Left cardiac atrium (tissue), 4 donors: ENCODE measurements at places on chromosomes 5 and 9. TPM values are rescaled to one million over a fixed set of nuclear protein-coding genes. Genes with fewer than 3 reads are reported as not detected.
A peak's percentile ranks its signal among the peaks of the same experiment; 100 is the strongest.

Gene PFN3
- total RNA-seq, result not detected

Gene RIC1
- total RNA-seq, result 10.9 TPM

Gene IL3
- not detected for total RNA-seq

Gene C9orf50
- not detected for total RNA-seq

GRCh38 chr5:158940977-158941376 lies 158.7 kb downstream of the EBF1 start:
- DNase-seq, result no peak

GRCh38 chr5:74156728-74157383 lies 483.7 kb downstream of the ENC1 start:
- DNase-seq, result no peak

DNA sequence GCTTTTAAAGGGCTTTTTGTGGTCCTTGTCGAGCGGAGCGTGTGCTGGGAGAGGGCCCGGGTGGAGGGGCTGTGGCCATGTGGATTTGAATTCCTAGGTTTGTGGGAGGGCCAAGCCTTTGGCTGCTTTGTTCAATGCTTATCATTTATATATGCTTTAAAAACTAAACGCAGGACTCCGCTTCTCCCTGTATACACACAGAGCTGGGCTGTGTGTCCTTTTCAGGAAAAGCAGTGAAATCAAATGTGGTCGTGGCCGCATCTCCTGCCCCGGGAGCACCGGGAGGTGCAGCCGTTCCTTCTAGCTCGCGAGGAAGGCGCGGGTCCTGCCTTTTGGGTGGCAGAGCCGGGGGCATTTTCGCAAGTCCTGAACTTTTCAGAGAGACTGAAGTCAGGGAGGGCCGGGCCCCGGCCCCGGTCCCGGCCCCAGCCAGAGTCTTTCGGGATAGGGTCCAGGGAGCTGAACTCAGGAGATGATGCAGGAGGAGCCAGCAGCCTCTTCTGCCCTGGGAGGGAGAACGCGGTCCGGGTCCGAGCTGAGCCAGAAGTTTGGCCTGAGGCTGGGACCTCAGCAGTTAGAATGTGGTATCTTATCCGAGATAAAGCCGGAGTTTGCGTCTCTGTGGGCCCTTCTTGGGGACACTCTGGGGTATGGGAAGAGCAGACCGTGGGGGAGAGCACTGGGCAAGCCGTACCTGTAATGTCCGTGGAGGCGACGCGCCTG lies 158.8 kb downstream of the C9orf152 start:
- peak; percentile 38 for DNase-seq

DNA sequence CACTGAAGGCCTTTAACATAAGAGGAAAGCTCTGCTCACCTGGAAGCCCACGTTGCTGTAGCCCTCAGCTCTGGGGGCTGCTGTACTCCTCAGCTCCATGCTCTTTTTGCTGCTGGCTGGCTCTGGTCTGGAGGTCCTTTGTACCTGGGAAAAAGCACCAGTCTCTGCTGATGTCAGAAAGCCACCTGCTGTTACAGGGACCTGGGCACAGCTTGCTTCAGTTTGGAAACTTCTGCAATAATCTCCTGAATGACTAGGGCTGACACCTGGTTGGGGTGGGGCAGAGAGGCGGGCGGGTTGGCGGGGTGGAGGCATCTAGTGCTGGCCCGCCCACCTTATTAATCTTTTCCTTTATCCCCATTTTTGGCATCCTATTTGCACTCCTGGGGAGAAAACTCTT lies at the start of gene SLC28A3:
SLC28A3 (minus strand) TSS at position 224 of the 400 bp plus-strand sequence; CDS start at position 99, 125 bp downstream.
- DNase-seq, result no peak

- no peak for DNase-seq
Measured at GRCh38 chr9:33498387-33498786, 24.7 kb upstream of the NOL6 start.

GRCh38 chr5:87254035-87254434 lies 13.6 kb upstream of the RASA1 start:
- no peak for DNase-seq

GRCh38 chr5:154296525-154297159 lies 106.1 kb downstream of the GALNT10 start:
- DNase-seq, result no peak

- no peak for DNase-seq
Measured at GRCh38 chr5:95262933-95263660, 21.8 kb downstream of the MCTP1 start.

DNA sequence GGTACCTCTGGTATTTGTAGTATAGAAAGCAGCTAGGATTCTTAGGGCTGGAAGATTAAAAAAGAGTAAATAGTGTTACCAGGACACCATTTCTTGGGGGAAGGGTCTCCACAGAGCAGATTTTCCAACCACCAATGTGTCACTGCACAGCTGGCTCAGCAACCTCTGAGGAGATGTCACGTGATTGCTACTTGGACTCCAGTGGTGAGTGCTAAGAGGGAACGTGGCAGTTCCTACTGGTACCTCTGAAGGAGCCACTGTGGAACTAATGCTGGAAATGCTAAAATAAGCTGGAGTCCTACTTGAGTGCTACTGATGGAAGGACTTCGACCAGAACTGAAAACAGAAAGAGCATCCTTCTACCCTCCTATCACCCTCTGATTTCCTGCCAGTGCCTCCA lies 36.1 kb upstream of the SPDL1 start:
- no peak for DNase-seq

- DNase-seq, result no peak
Measured at GRCh38 chr5:75616371-75616881, 5.2 kb downstream of the ANKDD1B start.

GRCh38 chr5:173278172-173278571 lies 43.2 kb upstream of the NKX2-5 start:
- peak; percentile 80 for DNase-seq

GRCh38 chr9:115642285-115642684 lies 511.3 kb upstream of the PAPPA start:
- no peak for DNase-seq

DNA sequence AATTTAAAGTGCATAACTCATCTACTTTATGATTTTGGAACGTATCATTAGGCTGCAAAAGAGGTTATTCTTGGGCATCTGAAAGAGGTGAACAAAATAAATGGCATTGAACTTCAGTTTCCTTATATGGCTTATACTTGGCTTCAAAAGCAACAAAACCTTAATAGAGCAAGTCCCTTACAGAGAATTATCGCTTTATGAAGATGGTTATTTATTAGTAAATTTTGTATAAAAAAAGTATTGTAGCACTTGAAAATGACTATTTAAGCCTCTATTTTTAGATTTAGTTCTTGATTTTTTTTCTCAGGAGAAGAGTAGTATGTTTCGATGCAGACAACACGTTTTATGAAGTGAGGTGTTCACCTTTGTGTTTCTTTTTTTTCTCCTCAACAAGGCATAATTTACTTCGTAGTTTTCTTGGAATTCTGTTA lies 2.0 kb downstream of the ERBIN start:
- no peak for DNase-seq

DNA sequence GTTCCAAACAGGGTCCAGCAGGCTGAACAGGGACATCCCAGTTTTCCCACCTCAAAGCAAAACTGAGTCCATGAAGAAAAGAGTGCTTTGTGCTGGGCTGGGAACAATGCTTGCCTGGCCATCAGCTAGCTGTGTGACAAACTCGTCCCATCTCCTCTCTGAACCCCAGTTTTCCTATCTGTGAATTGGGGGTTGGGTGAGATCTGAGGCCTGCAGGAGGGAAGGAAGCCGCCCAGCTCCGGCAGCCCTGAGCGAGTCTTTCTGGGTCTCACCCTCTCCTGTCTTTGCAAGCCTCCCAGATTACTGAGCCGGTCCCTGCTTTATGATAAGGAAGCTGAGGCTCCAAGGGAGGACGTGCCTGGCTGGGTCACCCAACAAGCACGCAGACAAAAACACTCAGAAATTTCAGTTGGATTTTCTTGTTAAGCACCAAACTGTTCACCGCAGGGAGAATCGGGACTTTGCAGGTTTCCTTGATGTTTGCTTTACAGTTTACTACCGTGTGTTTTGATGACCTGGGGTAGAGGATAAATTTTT lies 82.6 kb upstream of the LMX1B start:
- DNase-seq, result no peak
